ENCODE measurements at places on chromosomes 1 and 21. TPM values are rescaled to one million over a fixed set of nuclear protein-coding genes. Genes with fewer than 3 reads are reported as not detected.

ETS2 gene
- 22.4 TPM for total RNA-seq

KIF17 gene
- total RNA-seq = 4.0 TPM

DNA sequence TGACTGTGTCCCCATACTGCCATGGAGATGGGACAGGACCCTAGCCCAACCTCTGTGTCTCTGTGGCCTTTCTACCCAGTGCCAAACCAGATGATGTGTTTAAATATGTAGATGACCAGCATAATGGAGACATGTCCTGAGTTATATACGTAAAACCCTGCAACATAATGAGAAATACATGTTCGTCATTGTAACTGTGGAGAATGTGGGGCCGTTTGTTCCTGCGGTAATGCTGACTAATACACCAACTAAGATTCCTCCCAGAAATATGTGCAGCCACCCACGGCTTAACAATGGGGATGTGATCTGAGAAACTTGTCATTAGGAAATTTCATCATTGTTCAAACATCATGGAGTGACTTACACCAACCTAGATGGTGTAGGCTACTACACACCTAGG, 71.7 kb upstream of the SIM2 start:
- no peak for DNase-seq

DNA sequence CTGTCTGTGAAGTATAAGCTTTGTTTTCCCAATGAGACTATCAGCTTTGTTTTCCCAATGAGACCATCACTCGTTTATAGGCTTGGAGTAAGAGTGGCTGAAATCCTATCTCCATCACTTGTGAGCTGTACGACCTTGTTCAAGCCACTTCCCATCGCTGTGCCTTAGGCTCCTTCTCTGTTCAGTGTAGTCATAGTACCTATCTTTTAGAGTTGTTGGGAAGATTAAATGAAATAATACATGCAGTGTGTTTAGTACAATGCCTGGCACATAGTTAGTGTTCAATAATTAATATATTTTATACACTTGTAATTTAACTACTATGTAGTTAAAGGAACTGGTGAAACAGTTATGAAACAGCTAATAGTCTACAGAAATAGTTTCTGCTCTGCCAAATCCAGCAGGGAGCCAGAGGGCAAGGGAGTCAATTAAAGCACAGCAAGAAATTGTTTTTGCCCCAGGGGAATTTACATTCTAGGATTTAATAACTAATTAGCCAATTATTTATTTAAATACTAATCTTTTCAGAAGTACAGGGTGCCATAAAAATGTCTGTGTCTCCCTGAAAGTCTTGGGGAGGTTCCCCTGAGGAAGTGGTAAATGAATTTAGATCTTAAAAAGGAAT, 139.3 kb upstream of the HMCN1 start:
- no peak for DNase-seq

GRCh38 chr1:214123061-214123784, 135.4 kb downstream of the PROX1 start:
- DNase-seq = peak; percentile 86

DNA sequence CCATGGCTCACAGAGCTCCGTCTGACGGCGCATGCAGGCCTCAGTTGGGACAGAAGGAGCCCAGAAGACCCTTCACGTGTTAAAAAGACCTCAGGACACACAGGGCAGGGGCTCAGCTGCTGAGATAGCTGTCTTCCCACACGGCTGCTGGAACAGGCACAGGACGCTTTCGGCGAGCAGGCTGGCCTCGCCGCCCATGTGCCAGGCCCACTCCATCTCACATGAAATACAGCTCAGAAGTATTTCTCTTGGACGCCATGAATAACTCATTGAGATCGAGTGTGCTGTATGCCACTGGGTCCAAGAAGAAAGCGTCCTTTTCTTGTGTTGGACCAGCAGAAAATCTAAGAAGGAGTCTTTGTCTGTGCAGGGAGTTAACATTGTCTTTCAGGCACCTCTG, 69.6 kb downstream of the SIM2 start:
- DNase-seq = no peak

DNA sequence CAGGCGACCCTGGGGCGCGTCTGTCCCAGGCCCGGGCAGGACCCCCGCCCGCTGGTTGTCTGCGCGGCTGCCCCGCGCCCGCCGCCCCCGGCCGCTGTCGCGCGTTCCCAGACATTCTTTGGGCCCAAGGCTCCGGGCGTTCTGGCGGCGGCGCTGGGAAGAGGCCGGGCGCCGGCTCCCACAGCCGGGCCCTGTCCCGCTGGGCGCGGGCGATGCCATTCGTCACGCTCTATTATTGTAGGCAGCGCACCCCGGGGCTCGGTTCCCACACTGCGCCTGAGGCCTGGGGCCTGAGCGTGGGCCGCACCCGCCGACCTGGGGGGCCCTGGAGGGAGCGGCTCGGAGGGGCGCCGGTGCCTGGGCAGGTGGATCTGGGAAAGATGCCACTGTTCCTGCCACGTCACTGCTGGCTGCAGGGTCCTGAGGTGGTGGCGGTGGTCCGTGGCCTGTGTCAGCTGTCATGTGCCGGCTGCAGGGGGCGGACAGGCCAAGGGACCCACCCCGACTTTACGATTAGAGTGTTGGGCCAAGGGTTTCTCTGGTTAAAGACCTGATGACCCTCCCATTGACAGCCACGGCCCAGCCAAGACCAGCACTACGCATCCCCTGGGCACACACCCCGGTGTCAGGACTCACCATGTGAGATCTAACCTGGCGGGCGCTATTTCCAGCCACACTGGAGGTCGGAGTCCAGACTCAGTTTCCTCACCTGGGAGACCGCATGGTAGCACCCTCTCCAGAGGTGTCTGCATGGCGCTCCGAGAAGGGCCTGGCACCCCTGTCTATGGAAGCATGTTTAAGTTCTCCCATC, 55.1 kb upstream of the ADARB1 start:
- DNase-seq = peak; percentile 68

DNA sequence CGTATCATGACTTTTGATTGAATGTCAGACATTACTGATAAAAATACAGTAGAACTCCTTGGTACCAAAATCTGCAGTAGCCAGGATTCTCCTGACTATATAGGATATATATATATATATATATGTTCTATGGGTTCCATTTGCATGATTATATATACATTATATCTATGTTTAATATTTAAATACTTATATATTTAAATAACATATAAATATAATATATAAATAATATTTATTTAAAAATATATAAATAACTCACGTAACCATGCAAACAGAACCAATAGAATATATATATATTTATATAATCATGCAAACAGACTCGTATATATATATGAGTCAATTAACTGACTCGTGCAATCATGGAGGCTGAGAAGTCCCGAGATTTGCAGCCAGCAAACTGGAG, 278.8 kb upstream of the PLXNA2 start:
- DNase-seq = no peak

GRCh38 chr1:116997066-116997465, 4.5 kb upstream of the CD101 start:
- DNase-seq = no peak

- no peak for DNase-seq
Observed at GRCh38 chr1:201566933-201567801, 28.2 kb downstream of the NAV1 start.

DNA sequence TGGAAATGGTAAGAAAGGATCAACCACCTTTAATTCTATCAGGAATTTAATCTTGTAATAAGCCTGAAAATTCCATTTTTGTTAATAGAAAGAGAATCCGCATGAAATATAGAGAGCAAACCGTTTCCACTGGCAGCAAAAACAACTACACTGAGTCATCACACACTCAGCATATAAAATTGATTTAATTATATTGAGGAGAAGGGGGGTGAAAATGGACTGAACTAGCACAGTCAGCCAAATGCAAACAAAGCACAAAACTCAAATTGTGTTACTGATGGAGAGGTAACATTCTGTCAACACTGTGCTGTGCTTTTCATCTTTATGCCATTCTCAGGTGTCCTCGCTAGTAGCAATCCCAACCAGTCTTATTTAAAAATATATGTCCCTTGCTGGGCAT, 1583.9 kb downstream of the MRPL39 start:
- no peak for DNase-seq

- DNase-seq = no peak
Observed at GRCh38 chr1:112536561-112536960, 27.8 kb downstream of the WNT2B start.

DNA sequence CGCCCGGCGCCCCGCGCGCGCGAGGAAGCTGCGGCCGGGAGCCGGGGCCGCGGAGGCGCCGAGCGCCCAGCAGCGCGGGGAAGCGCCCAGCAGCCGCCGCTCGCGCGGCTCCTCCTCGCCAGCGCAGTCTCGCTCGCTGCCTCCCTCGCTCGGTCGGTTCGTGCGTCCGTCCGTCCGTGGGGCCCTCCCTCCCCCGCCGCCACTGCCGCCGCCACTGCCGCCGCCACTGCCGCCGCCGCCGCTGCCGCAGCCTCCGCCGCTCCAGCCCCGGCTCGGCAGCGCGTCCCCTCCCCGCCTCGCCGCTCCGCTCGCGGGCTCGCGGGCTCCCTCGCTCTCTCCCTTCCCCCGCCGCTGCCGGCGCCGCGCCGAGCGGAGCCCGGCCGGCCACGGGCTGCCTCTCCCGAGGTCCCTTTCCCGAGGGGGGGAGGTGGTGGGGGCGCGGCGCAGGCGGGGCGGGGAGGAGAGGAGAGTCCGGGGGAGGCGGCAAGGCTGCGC, at the start of gene KCND3:
TSS of gene KCND3 (minus strand) at position 138 of the 495 bp plus-strand sequence.
- DNase-seq = peak; percentile 77

DNA sequence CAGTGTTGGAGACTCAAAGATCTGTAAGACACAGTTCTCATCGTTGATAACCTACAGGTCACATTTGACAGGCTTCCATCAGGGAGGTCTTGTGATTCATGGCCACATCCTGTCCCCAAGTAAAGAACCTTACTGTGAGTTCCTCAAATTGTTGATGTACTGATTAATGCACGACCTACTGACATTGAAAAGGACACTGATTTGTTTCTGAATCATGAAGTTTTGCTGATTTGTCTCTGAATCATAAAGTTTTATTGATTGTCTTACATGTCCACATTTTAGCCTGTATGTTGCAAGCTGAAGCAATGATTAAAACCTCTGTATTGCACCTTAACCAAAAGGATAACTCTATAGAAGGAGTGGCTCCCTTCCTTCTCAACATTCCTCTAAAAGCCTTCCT, 476.3 kb upstream of the RUNX1 start:
- no peak for DNase-seq

All from neural progenitor cell (in vitro differentiated cells).